ENCODE measurements at places on chromosomes 11 and 22. TPM values are rescaled to one million over a fixed set of nuclear protein-coding genes. Genes with fewer than 3 reads are reported as not detected.

DNA sequence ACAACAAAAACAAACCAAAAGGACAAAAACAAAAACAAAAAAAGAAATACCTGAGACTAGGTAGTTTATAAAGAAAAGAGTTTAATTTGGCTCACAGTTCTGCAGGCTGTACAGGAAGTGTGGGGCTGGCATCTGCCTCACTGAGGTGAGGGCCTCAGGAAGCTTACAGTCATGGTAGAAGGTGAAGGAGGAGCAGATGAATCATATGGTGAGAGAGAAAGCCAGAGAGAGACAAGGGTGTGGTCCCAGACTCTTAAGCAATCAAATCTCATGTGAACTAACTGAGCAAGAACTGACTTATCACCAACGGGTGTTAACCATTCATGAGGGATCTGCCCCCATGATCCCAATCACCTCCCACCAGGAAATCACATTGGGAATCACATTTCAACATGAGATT, 58.8 kb upstream of the ZBED5 start:
- no peak for DNase-seq

DNA sequence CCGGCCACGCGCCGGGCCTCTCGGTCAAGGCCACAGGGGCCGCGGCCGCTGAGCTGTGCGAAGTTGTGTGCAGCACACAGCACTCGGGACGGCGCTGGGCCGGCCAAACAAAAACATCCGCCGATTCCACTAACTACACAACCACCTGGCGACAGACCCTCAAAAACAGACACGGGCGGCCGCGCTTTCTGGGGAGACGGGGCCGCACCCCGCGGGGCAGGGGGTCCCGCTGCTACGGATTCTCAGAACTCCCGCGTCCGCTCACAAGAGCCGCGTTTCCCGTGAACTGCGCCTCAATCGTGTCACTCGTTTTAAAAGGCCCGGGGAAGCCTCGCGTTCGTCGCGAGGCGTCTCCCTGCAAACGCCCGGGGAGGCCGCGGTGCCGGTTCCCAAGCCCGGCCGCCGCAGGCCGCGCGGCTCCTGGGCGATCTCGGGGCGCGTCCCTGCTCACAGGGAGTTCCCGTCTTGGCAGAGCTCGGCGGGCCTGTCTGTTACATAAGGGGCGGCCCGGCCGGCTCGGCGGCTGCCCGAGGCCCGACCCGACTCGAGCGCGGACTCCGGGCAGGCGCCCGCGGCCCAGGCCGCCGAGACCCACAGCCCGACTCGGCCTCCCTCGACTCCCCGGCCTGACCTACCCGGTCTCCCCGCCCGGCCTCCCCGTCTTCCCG, 936 bp downstream of the BRD1 start:
- peak; percentile 38 for DNase-seq

GRCh38 chr11:42462558-42463310, 849.1 kb upstream of the API5 start:
- DNase-seq, result no peak

GRCh38 chr11:35035894-35036408, 103.0 kb upstream of the CD44 start:
- DNase-seq, result no peak

DNA sequence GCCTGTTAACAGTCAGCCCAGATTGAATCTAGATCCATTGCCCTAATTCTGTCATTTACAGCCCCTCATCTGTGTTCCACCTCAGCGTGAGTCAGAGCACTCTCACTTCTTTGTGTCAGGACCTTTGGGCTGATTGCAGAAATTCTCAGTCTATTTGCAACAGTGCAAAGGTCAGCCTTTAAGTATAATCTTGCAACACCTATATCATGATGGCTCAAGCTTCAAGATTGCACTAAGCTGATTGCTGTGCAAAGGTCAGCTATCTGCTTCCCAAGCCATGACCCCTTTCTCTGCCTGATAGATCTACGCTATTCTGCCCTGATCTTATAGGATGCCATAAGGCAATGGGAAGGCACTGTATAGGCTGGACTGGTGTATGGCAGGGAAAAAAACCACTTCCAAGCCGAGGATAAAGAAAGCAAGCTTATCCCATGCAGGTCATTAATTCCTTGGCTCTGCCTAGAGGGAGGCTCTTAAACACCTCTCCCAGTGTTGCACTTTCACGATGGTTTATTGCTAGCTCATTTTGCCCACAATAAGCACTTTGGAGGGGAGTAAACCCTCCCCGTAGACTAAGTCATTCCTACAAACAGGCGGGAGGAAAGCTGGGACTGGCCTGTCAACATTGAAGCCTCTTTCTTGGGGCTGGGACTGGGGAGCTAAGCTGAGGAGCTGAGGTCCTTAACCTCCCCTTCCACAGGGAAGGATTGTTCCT, 100.6 kb downstream of the RRAS2 start:
- no peak for DNase-seq

DNA sequence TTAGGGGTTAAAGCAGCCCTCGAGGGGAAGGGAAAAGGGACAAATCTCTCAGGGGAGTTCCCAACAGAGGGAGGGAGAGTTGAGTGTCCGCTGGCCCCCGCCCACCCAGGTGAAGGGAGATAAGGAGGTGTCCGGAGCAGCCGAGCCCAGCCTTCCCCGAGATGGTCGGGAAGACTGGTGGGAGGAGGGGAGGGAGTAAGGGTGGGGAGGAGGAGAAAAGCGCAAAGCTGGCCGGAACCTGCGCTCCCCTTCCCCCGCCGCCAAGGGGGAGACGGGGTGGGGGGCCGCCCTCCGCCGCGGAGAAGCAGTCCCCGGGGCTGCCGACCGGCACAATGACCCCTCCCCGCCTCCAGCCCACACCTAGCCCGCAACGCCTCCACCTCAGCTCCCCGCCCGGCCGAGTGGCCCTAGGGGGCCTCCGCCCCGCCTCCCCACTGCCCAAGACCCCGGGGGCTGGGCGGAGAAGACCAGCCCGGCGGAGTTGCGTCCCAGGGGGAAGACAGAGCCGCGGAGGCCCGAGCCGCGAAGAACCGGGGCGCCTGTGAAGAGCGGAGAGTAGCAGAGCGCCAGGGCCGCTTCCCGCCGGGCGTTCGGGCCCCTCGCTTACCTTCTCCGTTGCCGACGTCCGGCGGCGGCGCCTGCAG, 479 bp downstream of the RSF1 start:
- DNase-seq, result peak; percentile 65

DNA sequence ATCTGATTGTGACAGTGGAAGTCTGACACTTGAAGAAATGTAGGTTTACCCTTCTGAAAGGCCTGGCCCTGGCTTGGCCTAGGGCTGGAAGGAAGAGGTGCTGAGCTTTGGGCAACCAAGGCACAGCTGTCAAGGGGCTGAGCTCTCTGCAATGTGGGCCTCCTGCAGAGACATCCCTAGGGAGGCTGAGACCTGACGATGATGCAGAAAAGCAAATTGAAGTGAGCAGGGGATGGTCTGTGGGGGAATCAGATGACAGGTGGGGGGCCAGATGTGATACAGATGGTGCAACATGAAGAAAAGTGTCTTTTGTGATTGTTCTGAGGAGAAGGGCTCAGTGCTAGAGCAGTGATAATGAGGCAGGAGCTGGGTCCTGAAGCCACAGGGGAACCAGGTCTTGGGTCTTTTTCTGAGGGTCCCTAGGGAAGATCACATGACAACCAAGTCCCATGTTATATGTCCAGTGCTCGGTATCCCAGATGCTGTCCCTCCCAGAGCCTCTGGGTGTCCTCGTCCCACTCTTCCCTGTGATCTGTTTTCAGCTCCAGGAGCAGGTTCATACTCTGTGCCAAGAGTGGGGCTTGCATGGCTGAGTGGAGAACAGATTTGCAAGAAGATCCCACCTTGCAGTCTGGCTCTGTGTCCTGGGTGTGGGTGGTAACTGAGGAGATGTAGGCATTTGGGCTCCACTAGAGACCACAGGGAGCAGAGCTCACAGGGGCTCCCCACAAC, 79.9 kb upstream of the VPREB1 start:
- DNase-seq, result no peak

- DNase-seq, result no peak
These were observed 11.2 kb downstream of the NLRP14 start for GRCh38 chr11:7031471-7031871.

GRCh38 chr11:109015283-109015682, 350.4 kb downstream of the DDX10 start:
- no peak for DNase-seq

GRCh38 chr11:3834664-3835461, 5.9 kb downstream of the RHOG start:
- peak; percentile 72 for DNase-seq

GRCh38 chr11:99418927-99419720, 398.4 kb downstream of the CNTN5 start:
- DNase-seq, result no peak

DNA sequence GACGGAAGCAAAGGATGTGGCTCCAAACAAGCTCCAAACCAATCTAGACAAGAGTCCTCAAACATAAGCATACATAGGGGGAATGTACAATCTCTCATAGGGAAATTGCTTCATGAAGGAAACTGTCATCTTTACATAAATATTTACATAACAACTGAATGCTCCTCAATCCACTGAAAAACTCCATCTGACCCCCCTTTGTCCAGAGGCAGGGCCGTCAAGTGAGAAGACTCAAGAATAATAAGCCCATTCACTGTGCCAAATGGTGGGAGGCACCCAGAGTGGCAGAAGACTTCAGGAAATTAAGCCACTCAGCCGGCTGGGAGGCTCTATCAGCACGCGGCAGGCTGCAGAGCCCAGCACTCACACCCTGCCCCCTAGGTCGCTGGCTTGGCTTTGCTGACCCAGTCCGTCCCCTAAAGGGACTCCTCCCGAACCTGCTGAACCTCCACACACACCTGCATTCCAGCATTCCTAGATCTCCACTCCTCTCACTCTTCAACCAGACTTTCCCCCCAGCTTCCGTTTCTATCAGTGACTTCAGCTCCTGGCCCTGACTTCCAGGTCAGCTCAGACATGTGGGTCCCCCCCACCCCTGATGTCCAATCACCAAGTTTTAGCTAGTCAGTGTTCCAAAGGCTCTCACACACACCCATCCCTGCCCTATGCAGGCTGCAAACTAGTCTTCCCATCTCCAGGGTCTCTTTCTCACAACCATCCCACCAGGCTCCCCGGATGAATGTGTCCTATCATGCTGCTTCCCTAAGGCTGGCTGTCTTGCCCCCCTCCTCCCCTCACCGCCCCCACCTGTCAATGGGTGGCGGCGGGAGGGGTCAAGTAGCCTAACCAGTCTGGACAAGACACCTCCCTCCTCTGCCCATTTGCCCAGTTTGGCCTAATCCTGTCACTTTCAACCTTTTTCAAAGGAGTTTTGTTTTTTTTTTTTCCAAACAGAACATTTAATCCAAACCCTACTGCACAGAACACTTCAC, 11.3 kb downstream of the VPS37C start:
- DNase-seq, result no peak

DNA sequence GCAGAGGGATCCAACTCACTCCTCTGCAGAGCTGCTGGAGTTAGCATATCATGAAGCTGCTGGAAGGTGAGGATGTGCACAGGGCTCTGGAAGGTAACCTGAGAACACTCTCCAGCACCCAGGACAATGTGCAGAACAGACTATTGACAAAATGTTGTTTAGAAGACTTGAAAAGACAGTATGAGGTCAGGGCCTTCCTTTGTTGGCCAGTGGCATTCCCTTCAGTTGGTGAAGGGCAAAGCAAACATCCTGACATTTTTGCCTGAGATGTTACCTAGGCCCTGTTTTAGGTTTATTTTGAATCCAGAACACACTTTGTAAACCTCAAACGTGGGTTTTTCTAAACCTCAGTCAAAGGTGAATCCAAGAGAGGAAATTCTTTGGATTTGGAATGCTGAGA, 67.8 kb downstream of the DEPDC5 start:
- DNase-seq, result no peak

DNA sequence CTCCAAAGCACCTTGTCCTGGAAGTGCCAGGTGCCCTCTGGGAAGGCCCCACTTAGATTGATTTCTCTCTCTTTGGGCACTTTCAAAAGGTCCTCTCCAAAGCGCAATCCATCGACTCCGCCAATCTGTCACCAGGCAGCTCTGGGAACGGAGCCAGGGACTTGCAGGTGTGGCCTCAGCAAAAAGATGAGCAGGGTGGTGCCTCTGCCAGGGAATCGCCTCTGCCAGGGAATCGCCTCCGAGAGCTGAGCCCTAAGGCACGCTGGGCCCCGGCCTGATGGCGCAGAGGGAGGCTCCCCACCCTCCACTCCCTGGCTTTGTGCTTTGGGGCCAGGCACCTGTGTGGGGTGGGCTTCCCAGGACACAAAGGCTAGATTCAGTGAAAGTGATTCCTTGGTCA, 1391.3 kb downstream of the TBC1D22A start:
- DNase-seq, result no peak

- no peak for DNase-seq
These were observed 14.2 kb upstream of the RASD2 start for GRCh38 chr22:35526333-35526979.

DNA sequence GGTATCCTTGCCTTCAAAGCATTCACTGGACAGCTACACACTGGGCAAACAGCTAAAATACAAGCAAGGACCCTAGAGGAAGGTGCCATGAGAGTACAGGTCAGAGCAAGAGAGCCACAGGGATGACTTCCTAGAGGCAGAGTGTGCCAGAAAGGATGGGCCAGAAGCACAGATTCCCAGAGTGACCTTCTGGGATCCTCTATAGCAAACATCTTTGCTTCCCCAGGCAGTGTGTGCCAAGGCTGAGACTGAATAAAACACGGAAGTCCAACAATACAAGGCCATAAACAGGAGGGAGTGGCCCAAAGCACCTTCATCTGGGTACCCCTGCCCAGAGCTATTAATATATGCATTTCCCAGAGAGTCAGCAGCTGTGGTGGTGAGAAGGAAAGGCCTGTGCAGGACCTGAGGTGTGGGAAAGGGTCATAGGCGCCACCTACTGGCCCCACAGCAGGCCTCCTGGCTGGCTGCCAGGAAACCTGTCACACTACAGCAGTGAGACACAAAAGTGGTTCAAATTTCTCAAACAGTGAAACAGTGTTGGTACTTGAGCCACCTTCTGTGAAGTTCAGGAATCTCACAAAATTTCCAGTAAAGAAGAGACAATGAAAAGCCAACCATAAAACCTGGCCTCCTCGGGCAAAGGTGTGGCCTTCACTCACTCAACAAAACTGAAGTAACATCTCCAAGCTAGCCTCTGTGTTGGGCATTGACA, 20.3 kb downstream of the CLPB start:
- peak; percentile 88 for DNase-seq

- DNase-seq, result no peak
These were observed 82.9 kb downstream of the MYO18B start for GRCh38 chr22:25824828-25825423.

GRCh38 chr11:128476729-128477128, 110.6 kb downstream of the ETS1 start:
- no peak for DNase-seq

- DNase-seq, result no peak
These were observed 6.8 kb upstream of the PIM3 start for GRCh38 chr22:49953680-49954344.

GRCh38 chr11:2673250-2673610, 26.6 kb downstream of the KCNQ1OT1 start:
- DNase-seq, result no peak

GRCh38 chr11:76758311-76758710, 24.8 kb upstream of the TSKU start:
- no peak for DNase-seq

Gene OR52N4
- not detected for total RNA-seq

Gene SPCS2
- 28.5 TPM for total RNA-seq

Gene C11orf71
- total RNA-seq, result 15.4 TPM

Gene PRG2
- total RNA-seq, result not detected

Gene FADS2
- 21.5 TPM for total RNA-seq

Gene APOA5
- total RNA-seq, result not detected

Gene RBM4
- 81.3 TPM for total RNA-seq

Gene MRGPRX4
- not detected for total RNA-seq

Gene POU2AF2
- not detected for total RNA-seq

Gene SLC29A2
- 18.2 TPM for total RNA-seq

Gene FAT3
- total RNA-seq, result under 0.01 TPM

Gene MS4A6A
- 7.4 TPM for total RNA-seq

Gene MPZL3
- 6.3 TPM for total RNA-seq

Data from Peyer's patch (tissue), 4 donors.